ENCODE measurements at places on chromosomes 7 and 10.

DNA sequence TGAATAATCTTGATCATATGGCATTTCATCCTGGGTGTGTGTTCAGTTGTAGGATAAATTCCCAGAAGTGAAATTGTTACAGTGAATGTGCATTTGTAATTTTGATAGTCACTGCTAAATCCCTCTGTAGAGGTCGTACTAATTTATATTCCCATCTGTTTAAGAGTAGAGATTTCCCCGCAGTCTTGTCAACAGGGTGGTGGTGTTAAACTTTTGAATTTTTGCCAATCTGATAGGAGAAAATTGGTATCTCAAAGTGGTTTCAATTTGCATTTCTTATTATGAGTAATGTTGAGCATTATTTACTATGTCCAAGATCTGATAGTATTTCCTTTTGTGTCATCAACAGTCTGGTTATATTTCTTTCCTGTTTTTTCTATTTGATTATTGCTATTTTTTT is 101.7 kb downstream of the AUTS2 start:
- DNase-seq: no peak

DNA sequence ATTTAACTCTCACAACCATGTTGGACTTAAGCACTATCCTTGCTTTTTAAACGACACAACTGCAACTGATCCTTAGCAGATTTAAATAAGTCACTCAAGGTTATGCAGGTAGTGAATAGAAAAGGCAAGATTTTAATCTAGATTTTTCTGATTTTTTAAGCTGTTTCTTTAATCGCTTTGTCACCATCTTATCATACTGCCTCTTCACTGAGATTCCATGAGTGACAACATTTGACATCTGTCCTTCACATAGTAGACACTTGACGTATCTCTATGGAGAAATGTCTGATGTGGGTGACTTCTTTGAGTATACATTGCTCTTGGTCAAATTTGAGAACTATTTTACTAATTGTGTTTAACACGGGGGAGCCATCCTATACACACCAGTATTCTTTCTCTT is 839.7 kb downstream of the GATA3 start:
- DNase-seq: no peak

DNA sequence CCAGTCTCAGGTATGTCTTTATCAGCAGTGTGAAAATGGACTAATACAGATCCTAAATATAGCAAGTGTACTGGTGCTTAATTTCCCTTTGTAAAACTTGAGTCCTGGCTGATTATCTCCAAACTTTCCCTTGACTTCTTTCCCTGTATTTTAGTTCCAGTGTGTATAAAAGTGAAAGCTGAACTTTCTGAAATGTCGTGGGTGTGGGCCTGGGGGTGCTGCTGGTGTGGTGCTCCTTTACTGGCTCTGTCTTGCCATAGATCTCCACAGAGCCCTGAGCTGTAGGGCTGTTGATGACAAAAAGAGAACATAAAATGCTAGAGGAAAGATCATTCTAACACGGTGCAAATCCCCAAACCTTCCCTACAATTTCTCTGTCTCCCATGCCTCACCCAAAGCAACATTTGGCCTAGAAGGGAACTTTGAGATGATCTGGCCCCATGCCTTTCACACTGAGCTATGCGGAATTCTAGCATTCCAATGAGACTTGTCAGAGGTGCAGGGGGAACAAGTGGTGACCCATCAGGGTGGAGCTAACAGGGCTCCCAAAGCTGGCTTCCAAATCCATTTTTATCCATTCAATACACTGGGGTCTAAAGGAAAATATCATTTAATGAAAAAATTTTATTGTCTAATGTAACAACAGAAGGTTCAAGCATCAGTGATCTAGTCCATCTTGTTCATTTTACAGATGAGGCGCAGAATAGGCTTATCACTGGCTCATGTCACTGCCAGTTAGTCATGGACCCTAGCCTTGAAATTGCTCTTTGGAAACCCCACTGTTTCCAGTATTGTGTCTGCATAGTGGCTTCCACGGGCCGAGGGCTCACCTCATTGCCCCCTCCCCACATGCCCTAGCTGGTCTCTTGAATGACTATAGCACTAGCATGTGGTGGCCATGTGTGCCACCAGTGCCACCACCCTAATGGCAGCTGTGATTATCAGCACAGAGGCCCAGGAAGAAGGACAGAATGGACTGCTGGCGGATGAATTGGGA is 1000.9 kb downstream of the LRMDA start:
- DNase-seq: no peak

DNA sequence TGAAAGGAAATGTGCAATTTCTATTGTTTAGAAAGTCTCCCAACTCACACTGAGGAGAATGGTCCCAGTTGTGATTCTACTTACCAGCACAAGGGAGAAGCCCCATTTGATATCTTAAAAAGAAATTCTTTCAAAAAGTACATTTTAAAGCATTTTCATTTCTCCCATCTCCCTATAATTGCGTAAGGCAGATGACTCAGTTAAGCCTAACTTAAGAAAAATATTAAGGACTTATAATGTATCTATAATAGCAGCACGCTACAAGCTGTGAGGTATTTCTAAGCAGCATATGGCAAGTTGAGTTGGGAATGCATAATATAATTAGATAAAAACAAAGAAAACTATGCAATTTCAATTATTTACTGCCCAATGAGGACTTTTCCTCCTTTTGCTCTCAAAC is 8.5 kb upstream of the NRCAM start:
- DNase-seq: no peak

- DNase-seq: no peak
Observed at GRCh38 chr10:21757185-21757901, 223.3 kb downstream of the MLLT10 start.

GRCh38 chr10:61478621-61479312 is 25.6 kb upstream of the TMEM26 start:
- DNase-seq: no peak

GRCh38 chr7:2567679-2568278 is 9.0 kb downstream of the IQCE start:
- no peak for DNase-seq
